ENCODE measurements at places on chromosomes 2 and 18. TPM values are rescaled to one million over a fixed set of nuclear protein-coding genes. Genes with fewer than 3 reads are reported as not detected.

The CHRND gene
- polyA plus RNA-seq: not detected

The MLPH gene
- not detected for polyA plus RNA-seq

The KLHL29 gene
- 48.4 TPM for polyA plus RNA-seq

The GPR55 gene
- polyA plus RNA-seq: not detected

The TMEFF2 gene
- 29.1 TPM for polyA plus RNA-seq

The VWA3B gene
- not detected for polyA plus RNA-seq

The LYG1 gene
- polyA plus RNA-seq: 6.8 TPM

The SPIRE1 gene
- polyA plus RNA-seq: 23.7 TPM

Measured in neural cell (in vitro differentiated cells).